ENCODE measurements at places on chromosomes 1 and 21.

DNA sequence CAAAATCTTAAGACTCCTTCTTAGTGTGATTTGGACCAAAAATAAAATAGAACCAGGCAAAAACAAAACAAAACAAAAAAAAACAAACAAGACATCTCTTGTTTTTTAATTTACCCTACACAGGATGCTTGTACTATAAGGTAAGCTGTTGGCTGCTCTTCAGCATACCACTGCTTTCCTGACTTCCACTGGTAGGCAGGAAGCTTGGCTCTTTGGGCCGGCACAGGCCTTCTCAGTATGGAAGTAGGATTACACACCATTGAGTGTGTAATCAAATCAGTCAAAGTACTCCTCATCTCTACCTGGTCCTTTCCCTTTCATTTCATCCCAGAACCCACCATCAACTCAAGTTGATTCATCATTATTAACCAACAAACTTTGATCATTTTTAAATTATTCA, 61.9 kb upstream of the RGS1 start:
- DNase-seq, result no peak

GRCh38 chr1:52238887-52239707, 97.2 kb downstream of the ZFYVE9 start:
- DNase-seq, result no peak

GRCh38 chr1:156214024-156214748, 1.4 kb downstream of the PMF1 start:
- DNase-seq, result no peak

- no peak for DNase-seq
These were observed 36.7 kb upstream of the HAO2 start for GRCh38 chr1:119331915-119332314.

DNA sequence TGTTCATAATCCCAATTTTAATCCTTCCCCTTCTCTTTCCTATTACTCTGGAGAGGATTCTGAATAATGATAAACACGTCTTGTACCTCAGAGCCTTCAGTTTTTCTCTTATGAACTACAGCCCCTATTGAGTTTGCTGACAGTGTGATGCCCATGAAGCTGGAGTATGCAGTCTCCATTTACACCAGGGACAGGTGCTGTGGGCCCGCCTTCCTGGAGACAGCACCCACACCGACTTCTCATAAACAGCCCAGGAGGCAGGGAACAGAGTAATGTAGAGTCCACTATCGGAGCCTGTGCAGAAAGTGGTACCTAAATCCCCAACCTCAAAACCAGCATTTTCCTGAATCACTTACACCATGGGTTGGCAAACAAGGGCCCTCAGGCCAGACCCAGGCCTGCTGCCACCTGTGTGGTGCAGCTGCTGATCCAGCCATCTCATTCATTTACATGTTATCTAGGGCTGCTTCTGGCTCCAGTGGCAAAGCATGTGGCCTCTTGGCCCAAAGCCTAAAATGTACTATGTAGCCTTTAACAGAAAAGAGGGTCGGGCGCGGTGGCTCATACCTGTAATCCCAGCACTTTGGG, 95.1 kb upstream of the KRTAP19-8 start:
- no peak for DNase-seq

DNA sequence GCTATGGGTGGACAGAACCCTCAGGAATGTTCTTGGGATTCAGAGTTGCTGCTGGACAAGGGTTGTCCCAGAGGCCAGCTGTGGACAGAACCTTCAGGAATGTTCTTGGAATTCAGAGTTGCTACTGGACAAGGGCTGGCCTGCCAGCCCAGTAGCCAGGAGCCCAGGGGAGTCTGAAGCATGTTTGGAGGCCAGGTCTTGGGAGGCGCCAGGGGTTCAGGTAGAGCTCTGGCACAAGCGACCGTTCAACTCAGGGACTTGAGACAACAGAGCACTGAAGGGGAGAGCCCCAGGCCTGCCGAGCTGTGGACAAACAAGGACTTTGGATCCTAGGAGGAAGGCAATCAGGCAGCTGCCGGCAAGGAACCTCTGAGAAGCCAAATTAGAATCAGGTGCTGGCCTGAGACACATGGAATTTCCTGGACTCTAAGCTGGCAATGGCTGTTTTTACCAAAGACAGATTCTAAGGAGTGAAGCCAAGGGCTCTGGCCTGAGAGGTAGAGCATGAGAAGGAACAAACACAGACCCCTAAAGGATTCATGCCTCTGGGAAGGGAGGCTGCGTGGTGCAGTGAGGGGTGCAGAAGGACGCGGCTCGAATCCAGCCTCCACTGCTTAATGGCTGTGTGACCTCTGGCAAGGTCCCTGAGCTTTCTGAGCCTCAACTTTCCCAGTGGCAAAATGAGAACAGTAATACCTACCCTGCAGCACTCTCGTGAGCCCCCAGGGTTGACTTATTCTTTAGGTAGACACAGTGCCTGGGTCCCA, 13.4 kb downstream of the PLA2G5 start:
- DNase-seq, result no peak

GRCh38 chr1:211630236-211631081, 45.0 kb downstream of the NEK2 start:
- DNase-seq, result no peak

DNA sequence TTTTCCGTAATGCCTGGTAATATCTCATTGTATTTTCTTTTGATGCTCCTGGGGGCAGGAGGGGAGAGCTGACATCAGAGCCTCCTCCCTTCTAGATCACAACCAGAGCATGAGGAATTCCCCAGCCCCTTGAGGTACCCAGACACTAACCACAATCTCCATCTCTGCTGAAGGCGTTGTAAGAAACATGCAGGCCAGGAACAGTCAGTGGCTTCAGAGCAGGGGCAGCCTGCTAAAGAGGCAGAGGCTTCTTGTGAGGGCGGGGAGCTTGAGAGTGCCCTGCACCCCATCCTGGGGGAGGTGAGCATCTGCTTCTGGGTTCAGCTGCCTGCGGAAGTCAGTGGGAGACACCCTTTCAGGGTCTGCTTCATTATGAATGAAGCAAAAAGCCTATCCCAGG, 19.0 kb downstream of the MAPKAPK2 start:
- DNase-seq, result no peak

GRCh38 chr1:201422436-201423030, 1.0 kb upstream of the TNNI1 start:
- DNase-seq, result no peak

- no peak for DNase-seq
These were observed 367.4 kb downstream of the RPS6KC1 start for GRCh38 chr1:213418268-213419071.

DNA sequence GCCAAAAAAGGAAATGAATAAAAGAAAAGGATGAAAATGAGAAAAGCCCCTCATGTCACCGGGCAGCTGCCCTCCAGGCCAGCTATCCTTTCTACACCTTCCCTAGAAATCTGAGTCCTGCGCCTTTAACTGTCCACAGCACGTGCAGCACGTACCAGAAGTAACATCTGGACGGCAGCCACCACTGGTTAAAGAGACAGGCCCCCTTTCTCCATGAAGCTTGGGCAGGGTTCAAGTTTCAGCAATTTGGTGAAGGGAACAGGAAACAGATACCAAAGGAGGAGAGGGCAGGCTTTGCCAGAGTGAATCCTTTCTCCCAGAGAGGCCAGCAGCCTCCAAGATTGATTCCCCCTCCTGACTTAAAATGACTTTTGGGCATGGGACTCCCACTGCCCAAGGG, 3.6 kb upstream of the KIAA2013 start:
- DNase-seq, result no peak

- DNase-seq, result no peak
These were observed 15.2 kb upstream of the ADAMTSL4 start for GRCh38 chr1:150534002-150534401.

DNA sequence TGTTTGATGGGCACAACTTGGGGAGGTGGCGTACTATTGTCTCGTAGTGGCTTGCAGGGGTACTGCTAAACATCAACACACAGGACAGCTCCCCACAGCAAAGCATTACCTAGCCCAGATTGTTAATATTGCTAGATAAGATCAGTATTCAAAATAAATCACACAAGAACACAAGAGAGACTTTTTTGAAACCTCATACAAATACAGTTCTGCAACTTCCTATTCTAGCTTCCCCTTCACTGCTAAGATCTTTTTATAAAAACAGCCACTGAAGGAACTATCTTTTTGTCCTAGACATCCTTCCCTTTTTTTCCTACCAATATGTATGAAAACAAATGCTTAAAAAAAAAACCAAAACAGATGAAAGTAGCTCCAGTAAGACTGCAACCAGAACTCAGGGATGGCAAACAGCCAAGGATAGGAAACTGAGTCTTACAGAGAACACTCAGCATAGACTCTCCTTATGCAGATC, 137.8 kb upstream of the KRTAP19-8 start:
- DNase-seq, result no peak

DNA sequence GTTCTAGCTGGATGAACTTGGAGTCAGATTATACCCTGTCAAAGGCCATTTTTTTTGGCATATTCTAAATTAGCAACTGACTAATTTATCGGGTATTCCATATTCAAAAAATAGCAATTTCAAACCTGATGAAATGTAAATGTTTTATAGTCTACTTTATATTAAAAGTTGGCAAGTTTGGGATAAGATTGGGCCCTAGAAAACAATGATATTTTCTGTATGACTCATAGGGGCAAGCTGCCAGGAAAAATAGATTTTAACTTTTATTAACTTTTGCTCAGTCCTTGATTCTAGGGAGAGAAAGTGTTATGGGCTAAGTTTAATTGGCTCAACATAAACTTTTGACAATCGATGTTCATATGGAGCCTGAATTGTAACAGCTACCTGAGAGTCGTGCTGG, 576.9 kb upstream of the B3GALT2 start:
- no peak for DNase-seq

DNA sequence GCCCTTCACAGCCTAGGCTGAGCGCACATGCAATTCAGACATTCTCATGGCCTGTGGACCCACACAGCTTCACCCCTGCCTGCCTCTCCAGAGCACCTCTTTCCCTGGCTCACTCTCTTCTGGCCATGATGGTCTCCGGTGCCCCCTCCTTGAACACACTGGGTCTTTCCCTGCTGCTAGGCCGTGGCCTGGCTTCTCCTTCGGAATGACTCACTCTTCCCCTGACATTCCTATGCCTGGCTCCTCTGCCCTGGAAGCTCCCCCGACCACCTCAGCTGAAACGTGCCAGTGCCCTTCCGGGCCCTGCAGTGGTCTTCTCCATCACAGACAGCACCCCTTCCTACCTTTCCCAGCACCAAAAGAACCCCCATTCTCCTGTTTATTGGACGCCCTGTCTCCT, 28.3 kb downstream of the EPHA8 start:
- DNase-seq, result no peak

GRCh38 chr1:110596312-110596711, 9.8 kb downstream of the KCNA2 start:
- DNase-seq, result no peak

GRCh38 chr1:23217421-23218115, at the start of gene HTR1D:
TSS of gene HTR1D (minus strand) at chr1:23217502. CDS start at chr1:23194219, 23,283 bp downstream.
- DNase-seq, result no peak

- no peak for DNase-seq
These were observed 36.8 kb downstream of the MAP10 start for GRCh38 chr1:232841823-232842565.

DNA sequence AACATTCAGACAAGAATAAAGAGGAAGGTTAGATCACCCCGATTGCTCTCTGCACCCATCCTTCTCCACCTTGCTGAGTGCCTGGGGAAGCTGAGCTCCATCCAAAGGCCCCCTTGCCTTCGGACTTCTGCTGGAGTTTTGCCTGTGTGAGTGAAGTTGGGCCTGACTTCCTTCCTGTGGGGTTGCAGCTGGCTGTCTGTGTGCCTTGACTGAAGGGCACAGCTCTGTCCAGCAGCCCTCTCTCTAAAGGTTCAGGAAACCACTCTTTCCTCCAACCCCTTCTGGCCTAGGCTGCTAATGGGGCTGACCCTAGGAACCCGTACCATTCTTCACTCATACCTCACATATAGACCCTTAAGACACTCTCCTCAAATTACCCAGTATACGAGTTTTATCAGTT, 173.4 kb upstream of the HMCN1 start:
- no peak for DNase-seq

DNA sequence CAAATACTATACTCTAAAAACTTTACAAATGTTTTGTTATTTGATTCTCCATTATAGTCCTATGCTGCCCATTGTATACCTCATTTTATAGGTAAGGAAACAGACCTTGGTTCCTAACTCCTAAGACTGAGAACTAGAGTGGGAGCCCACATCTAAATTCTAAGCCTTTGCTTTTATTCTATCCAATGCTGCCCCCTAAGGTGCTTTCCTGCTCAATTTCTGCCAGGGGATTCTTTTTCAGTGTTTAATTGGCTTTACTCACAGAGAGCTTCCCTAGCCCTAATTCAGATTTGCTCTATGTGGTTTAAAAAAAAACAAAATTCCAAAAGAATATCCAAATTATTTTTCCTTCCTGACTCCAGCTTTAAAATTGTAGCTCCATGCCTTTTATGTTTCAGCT, 64.5 kb downstream of the KIF14 start:
- no peak for DNase-seq

DNA sequence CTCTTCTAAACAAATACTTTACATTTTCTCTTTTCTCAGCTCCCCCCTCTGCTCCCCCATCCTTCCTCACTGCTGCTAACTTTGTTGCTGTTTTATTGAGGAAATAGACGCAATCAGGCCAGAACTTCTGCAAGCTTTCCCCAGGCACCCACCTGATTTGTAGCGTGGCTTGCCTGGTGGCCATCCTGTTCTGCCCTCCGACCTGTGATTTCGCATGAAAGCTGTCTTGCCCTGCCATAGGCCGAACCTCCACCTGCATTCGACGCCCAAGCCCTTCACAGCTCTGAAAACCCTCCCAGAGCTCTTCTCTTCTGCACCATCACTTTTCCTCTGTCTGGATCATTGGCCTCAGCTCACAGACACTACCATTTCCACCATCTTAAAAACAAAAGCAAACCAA, 100.6 kb downstream of the PLPP3 start:
- no peak for DNase-seq

- DNase-seq, result no peak
These were observed 20.6 kb downstream of the ESPN start for GRCh38 chr1:6445062-6445763.

DNA sequence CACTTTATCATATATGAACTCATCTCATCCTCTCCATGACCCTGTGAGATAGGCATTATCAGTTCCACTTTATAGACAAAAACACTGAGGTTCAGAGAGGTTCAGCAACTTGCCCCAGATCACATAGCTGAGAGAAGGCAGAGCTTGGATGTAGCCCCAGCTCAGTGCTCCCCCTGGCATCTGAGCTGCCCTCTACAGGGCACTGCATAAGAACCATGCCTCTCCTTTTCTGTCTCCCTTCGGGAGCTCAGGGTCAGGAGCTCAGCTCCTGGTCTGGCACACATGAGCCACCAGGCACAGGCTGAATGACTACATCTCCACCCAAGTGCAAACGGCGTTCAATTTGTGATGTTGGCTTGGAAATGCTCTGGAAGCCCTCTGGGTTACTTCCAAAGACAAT, 16.9 kb downstream of the RAB7B start:
- DNase-seq, result no peak

Data from stimulated activated CD8-positive, alpha-beta memory T cell treated with anti-CD3 and anti-CD28 coated beads, Interleukin-4, amount 100 ng/mL, for 1 hour (primary cell).